Activated T-helper 9 cell treated with anti-CD3 and anti-CD28 coated beads, Interleukin-2, amount 50 U/mL, for 16 hours (primary cell): ENCODE measurements at places on chromosomes 13 and 19.

DNA sequence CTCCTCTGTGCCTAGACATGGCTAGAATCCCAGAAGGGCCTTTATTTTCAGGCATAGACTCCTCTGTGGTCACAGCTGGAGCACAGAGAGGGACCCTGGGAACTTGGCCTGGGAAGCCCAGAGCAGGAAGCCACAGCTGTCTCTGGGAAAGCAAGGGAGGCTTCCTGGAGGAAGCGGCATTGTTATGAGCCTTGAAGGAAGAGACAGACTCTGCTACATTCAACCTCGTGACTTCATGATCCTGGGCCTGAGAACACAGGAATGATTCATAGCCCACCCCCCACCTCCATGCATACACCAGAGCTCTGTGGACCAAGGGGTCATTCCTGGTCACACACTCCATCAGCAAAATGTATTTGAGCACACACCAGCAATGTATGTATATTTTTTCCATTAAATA lies 8.6 kb downstream of the RDH8 start:
- no peak for DNase-seq

GRCh38 chr19:47660435-47660832 lies 51.5 kb downstream of the BICRA start:
- DNase-seq, result no peak

DNA sequence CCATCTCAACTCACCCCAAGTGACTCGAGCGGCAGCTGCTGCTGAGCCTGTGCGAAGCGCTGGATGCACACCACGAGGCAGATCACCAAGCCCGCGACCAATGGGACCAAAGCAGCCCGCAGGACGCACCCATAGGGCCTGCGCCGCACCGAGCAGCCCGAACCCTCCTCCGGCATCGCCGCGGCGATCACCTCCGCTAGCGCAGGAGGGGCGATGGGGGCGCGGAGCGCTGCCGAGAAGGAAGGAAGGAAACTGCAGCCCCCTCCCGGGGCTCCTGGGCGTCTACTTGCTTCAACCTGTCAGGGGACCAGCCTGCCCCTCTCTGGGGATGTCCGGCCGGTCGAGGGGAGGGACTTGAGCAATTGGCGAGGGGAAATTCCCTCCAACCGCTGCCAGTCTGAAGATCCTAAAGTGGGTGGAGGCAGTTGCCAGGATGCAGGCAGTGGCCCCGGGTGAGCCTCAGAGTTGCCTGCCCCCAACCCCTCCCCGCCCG lies at the start of gene CD70:
Gene CD70, minus strand, starts transcription at position 324 of the 493 bp plus-strand sequence. Its CDS starts 148 bp downstream, at position 176.
- peak; percentile 26 for DNase-seq

- no peak for DNase-seq
Observed at GRCh38 chr13:109205315-109205714, 575.9 kb downstream of the MYO16 start.

DNA sequence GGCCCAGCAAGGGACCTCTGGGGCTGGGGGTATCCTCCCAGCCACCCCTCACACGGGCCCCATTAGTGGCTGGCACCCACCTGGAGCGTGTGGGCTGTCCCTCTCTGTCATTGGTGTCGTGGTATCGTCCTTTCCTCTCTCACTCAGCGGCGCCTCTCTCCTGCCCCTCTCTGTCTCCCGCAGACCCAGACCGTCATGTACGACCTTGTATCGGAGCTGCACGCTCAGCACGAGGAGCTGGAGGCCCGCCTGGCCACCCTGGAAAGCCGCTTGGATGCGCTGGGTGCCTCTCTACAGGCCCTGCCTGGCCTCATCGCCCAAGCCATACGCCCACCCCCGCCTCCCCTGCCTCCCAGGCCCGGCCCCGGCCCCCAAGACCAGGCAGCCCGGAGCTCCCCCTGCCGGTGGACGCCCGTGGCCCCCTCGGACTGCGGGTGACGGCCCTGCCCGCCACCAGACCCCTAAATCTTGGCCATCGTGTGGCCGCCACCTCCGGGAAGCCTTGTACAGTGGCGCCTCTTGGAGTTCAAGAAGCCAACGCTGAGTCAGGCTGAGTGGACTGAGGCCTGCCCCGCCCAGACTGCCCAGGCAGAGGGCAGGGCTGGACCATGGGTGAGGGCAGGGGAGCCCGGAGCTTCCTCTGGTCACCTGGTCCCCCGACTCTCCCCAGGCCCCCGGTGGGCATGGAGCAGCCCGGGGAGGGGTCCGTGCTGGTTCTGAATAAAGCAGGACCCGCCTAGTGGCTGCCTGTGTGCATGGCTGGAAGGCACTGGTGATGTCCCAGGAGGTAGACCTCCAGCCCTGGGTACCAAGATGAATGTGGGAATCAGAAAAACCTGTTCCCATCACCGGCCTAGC lies 9.8 kb upstream of the ARRDC2 start:
- DNase-seq, result no peak

DNA sequence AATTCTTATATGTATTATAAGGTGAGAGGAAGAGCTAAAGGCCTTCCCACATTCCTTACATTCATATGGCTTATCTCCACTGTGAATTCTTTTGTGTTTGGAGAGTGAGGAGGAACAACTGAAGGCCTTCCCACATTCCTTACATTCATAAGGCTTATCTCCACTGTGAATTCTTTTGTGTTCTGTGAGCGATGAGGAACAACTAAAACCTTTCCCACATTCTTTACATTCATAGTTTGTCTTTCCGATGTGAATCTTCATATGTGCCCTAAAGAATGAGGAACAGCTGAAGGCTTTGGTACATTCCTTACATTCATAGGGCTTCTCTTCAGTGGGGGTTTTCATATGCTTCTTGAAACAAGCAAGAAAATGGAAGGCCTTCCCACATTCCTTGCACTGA lies 13.3 kb downstream of the ZNF699 start:
- DNase-seq, result no peak

DNA sequence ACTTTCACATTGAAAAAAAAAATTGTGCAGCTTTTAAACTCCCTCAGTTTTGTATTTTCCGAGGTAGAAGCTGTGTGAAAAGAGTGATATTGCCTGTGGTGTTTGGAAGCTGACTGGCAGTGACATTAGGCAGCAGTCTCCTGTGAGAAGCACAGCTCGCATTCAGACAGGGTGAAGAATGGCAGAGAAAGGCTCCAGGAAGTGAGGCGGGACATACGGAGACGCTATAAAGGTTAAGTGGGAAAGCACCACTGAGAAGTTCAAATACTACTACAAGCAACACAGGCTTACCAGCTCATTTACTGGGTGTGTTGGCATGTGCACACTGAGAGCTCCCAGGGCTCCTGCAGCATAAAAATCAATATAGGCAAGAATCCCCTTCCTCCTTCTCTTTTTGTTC lies 88.4 kb downstream of the RXFP2 start:
- DNase-seq, result no peak

DNA sequence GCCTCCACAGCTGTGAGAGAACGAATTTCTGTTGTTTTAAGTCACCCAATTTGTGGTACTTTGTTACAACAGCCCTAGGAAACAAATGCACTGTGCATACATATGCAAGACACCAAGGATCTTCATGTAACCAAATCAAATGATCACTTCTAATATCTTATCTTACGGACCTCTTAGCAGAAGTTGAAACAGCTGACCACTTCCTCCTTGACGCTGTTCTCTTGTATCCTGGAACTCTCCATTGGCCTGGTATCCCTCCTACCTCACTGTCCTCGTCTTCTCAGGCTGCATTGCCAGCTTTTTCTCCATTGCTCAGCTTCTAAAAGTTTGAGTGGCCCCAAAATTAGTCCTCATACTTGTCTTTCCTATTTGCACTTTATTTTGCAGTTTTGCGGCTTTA lies 200.4 kb downstream of the DLEU7 start:
- DNase-seq, result no peak

DNA sequence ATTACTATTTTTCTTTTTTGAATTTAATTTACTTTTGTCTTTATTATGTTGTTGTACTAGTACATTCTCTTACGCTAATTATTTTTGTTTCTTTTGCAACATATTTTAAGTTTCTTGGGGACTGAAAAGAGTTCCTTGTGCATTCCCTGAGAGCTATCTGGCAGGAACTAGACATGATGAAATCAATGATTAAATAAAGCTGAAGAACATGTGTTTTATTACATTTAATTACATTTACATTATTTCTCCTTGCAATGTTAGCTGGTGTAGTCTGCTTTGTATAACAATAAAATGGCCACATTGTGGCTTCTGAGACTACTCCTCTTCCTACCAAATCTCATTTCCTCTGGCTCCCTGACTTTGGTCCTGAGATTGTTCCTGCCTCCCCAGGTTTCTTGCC lies 244.9 kb downstream of the NDFIP2 start:
- DNase-seq, result no peak

- DNase-seq, result no peak
Observed at GRCh38 chr19:4474514-4475022, 2.5 kb downstream of the HDGFL2 start.

DNA sequence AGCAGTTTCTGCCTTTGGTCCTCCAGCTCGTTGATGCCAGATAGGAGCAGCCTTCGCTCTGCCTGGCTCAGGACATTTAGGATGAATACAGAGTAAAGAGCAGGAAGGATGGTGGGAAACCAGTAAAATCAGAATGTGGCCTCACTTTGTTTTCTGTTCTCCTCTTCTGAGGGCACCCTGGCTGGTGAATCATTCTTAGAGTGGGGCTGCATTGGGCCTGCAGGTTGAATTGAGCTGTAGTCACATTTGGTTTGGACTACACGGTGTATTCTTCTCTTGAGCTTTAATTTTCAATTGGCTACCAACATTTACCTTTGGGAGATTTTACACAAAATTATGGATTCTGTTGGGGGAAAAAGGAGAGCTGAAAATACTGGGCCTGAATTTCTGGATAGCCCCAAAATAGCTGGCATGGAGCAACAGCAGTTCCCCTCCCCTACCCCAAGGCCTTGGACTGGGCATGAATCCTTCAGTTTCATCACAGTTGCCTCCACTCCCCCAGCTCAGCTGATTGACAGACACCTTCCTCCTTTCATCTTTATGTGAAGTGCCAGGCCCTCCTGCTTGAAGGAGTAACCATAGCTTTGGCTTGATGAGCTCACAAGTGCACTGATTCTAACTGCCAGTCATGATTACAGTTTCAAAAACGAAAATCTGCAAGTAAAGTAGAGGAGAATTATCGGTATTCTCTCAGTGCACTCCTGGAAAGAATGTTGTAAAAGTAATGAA lies 24.3 kb downstream of the ERCC5 start:
- DNase-seq, result no peak

DNA sequence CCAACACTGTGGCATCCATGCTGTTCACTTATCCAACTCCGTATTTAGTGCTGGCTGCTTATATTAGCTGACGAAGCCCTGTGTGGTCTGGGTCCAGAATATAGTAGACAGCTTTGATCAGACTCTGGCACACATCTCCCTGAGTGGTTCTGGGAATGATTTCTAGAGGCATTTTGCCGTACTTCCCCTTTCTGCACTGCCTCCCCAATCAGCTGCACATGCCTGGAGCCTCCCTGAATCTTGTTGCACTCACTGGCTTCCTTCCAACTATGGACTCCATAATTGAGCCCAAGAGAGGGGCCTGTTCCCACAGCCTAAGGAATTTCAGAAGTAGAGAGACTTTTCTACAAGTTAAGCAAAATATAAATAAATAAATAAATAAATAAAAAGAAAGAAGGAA lies 30.4 kb upstream of the PCDH8 start:
- no peak for DNase-seq

GRCh38 chr13:99959127-99959539 lies 12.4 kb downstream of the ZIC5 start:
- no peak for DNase-seq

DNA sequence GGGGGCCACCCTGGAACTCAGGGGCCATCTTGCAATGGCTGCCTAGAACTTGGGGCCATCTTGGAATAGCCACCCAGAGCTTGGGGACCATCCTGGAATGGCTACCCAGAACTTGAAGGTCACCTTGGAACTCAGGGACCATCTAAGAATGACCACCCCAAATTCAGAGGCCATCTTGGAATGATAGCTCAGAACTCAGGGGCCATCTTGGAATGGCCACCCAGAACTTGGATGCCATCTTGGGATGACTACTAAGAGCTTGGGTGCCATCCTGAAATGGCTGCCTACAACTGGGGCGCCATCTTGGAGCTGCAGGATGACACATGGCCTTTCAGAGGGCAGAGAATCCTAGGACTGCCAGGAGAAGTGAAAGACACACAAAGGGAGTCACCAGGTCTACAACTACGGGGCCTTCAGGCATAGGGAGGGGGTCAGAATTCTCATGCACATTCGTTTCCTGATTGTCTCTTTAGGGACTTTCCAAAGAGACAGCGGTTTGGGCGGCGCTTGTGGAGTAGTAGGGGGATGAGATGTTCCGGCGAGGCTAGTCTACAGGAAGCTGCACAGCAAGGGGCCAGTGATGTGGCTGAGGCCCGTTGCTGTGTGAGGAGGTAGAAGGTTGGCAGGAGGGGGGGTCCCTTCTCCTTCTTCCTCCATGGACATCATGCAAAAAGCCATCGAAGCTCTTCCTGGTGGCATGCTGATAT lies 125.0 kb downstream of the IER2 start:
- no peak for DNase-seq

DNA sequence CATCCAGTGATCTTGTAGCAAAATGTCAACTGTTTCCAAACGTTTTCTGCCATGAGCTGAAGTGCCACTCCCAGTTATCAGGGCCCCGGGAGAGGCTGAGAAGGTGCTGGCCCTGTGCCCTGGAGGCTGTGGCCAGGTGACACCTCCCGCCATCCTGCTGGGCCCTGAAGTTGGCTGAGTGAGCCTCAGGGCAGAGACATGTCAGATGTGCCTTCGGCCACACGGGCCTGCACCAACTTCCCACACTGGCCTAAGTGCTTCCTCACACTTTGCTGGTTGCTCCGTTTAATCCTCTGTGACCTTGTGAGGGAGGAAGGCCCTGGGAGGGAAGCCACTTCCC lies 4.8 kb downstream of the ADPRHL1 start:
- DNase-seq, result no peak

DNA sequence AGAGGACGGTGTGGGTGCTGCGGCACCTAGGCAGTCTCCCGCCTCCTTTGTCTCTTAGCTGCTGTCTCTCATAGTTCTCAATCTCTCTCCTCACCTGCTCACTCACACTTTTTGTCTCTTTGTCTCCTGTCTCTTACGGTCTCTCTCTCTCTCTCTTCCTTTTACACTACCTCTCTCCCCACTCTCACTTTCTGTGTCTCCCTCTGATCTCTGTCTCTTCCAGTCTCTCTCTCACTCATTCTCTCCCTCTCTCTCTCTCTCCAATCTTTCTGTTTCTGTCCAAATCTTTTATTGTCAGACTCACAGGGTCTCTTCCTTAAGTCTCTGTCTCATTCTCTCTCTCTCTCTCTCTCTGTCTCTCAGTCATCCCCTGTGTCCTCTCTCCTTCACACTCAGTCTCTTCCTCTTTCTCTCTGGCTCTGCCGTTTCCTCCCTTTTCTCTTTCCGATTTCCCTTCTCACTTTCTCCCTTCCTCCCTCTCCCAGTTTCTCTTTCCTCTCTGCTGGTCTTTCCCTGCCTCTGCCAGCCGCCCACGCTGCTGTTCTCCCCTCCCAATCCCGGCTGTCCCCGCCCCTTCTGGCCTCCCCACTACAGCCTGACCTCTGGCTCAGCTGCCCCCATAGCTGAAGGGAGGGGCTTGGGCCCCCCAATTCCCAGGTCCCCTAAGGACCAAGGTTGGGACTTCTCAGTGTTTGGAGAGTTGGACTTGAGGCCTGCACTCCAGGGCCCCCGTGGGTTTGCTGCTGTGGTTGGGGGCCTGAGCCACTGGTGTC lies at the start of gene PLEKHA4:
Gene PLEKHA4, minus strand, starts transcription at position 504 of the 773 bp plus-strand sequence. CDS start 997 bp downstream, outside the sequence.
- no peak for DNase-seq

GRCh38 chr13:58953638-58954037 lies 1210.1 kb downstream of the DIAPH3 start:
- no peak for DNase-seq
